IPS-NIHi11 (cell line): ENCODE measurements at places on chromosomes 3 and 15.

GRCh38 chr3:120033596-120033995, 60.7 kb downstream of the GSK3B start:
- DNase-seq, result no peak

- DNase-seq, result no peak
These were observed 472.8 kb downstream of the ZIC1 start for GRCh38 chr3:147881933-147882332.

DNA sequence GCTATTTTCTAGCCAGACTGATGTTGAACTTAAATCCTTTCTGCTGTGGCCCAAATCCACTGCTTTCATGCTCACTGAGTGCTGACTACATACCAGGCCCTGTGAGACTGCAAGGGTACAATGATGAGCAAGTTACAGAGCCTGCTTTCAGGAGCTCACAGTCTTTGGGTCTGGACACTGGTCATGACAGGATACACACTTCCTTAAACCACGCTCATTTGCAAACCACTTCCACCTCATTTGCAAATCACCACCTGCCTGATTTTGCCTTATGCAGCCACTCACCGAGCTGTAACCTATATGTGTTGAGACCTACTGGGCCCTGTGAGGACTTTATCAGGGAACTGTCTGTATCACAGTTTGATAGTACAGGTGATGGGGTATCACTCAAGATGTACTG, 50.2 kb upstream of the LRRC58 start:
- no peak for DNase-seq

- DNase-seq, result no peak
These were observed 240.8 kb downstream of the NFKBIZ start for GRCh38 chr3:102089904-102090720.

DNA sequence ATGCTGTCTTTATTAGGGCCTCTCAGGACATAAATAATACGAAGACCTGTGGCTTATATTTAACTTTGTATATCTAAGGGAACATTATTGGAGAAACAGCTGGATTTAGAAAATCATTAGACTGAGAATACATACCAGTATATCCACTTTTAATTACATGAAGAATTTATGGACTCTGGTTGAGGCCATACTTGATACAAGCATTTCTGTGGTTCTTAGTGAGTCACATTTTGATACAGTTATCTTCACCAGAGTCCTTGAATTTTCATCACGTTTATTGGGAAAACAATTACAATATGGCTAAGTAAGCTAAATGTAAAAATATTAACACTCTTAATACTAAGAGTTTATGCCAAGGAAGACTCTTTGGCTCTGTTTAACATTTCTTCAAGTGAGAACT, 9.9 kb downstream of the KIF23 start:
- no peak for DNase-seq

DNA sequence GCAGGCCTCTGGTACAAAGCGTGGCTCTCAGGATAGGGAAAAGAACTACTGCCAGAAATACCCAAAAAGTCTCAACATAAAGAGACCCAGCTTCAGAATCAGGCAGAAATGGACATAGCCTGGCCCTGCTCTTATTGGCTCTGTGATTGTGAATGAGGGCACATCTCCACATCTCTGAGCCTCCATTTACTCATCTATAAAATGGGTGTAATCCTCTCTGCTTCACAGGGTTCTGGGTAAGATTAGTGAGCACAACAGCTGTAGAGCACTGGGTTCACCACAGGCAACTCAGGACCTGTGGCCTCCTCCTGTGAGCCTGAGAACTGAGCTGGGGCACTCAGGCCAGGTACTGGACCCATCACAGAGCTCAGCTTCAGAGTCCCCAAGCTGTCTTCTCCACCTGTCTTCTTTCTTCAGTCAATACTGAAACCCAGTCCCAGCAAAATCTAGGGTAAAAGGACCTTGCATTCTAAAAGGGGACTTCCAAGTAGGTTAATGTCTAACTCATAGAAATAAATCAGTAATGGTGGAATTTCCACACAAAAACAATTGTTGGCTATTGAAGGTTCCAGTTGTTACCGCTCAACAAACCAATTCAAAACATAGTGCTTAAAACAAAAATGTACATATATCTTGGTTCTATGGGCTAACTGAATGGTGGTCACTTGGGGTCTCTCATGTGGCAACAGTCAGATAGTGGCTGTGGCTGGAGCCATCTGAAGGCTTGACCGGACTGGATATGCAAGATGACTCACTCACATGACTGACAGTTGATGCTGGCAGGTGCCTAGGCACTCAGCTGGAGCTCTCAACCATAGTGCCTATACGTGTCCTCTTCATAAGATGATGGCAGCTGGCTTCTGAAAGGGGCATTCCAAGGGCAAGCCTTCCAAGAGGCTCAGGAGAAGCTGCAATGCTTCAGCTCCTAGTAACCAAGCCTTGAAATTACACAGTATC, 47.3 kb downstream of the TRIM42 start:
- DNase-seq, result no peak

DNA sequence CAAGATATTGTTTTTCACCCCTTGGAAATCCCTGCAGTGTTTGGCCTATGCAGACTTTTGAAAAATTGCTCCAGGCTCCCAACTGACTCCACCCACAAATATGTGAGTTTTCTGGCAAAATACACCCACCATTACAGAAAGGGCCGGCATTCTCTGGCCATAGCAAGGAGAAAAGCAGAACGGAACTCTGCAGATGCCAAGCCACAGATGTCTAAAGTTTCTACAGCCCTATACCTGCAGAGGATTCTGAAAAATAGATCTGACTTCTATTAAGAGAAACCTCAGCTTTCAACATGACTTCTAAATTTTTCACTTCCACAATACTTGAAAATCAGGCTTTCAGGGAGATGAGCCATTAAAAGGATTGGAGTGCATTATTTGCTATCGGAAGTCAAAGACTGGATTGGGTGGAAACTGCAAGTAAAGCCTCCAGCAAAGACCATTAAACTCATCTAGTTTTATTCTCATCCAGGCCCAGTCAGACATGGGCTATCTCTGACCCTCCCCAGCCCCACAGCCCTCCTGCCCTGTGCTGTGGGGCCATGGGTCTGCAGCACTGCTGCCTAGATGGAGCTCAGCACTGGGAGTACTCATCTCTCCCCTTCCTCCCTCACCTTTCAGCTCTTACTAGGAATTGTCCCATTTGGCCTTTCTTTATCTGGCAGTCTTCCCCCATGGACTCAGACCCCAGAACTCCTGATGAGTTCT, 243.1 kb upstream of the GOLGA6L4 start:
- no peak for DNase-seq

GRCh38 chr15:79602180-79602579, 170.0 kb downstream of the MINAR1 start:
- no peak for DNase-seq

DNA sequence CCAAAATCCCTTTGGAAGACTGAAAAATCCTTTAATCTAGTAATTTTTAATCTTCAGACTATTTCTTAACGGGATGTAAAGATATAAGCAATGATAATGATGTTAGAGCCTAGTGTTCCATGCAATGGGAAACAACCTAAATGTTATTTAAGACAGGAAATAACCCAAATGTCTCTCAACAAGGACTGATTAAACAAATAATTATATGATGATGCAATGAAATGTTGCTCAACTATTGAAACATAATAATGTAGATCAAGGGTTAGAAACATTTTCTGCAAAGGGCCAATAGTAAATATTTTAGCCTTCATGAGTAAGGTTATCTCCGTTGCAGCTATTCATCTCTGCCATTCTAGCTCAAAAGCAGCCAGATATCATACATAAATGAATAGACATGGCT, 275.4 kb downstream of the NEK10 start:
- DNase-seq, result no peak

DNA sequence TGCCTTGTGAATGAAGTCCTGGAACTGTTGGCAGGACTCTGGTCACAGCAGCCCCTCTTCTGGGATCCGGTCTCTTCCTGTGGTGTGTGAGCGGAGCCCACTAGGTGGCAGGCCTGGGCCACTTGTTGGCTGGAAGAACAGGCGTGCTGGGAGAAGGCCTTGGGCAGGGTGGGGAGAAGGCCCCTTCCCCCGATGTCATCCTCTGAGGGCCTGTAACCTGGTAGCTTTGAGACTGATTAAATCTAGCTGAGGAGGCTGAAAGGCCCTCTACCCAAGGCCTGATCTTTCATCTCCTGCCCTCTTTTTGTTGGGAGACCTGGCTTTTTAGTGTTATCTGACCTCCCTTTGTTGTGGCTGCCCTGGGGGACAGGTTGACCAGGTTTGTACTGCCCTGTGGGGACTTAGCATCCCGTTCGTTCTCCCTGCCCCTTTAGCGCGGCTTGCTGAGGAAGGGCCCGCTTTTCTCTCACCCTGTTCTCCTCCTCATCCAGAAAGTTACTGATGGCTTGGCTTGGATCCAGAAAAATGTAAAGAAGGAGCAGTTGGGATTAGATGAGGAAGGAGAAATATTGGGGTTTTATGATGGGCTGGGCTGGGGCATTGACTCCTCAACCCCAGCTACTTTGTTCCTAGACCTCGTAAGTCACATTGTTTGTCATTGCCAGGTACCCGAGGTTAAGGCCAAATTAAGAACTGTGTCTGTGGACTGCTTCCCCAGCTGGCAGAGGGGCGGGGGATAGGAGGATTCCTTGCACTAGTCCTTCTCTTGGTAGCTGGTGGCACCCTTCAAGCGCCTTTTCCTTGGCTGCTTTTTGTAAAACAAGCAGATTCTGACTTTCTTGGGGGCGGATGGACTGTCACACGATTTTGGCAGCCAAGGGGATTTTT, 48.5 kb downstream of the CHCHD6 start:
- peak; percentile 83 for DNase-seq

- DNase-seq, result no peak
These were observed 195.1 kb downstream of the NTRK3 start for GRCh38 chr15:88061452-88061851.

DNA sequence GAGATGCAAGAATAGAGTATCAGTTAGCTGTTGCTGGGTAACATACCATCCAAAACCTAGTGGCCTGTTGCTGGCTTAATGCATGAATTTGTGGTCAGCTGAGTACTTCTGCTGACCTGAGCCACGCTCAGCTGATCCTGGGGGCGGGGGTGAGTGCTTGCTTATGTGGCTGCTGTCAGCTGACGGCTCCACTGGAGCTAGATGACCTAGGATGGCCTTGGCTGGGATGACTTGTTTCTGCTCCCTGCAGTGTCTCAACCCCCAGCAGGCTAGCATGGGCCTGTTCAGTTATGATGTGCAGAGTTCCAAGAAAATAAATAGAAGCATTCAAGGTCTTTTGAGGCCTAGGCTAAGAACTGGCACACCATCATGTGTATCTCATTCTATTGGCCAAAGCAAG, 63.9 kb downstream of the FBLN2 start:
- no peak for DNase-seq

- DNase-seq, result no peak
These were observed 66.4 kb downstream of the XXYLT1 start for GRCh38 chr3:195204360-195205163.

GRCh38 chr15:74367296-74367854, at the start of gene CYP11A1:
Gene CYP11A1, minus strand, starts transcription at chr15:74367646. Its CDS starts 61 bp downstream, at chr15:74367585.
- DNase-seq, result no peak

DNA sequence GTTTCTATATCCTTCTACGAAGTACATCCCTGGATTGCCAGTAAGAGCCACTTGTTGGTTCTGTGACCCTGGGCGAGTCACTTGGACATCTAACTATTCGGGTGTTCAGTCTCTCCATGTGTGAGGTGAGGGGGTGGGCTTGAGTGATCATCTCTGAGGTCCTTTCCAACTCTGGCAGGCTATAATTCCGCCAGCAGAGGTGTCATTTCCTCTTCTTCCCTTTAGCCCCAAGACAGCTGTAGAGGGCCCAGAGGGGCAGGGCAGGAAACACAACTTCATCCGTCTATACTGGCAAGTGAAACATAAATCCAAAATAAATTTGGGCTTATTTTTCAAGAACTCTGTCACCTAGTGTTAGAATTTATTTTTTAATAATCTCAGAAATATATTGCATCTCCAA, 38.1 kb downstream of the C2CD4A start:
- no peak for DNase-seq

DNA sequence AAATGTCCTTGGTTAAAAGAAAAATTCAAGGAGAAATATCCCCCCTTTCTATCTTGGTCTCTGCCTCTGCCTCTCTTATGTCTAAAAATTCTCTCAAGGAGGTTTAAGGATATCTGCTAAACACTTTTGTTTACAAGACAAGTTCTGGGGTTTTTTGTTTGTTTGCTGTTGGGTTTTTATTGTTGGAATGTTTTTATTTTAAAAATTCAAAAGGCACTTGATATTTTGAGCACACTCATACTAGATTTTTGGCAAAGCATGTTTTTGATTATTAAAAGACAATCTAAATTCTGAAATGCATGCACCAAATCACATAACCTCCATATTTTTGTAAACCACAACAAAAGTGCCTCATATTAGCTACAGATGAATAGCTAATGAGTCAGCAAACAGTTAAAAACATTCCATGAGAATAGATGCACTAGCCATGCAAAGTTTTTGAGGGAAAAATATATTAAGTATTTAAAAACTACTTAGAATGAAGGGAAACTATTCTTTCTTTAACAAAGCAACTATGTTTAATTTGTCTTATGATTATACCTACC, 84.6 kb downstream of the ZBTB20 start:
- no peak for DNase-seq

DNA sequence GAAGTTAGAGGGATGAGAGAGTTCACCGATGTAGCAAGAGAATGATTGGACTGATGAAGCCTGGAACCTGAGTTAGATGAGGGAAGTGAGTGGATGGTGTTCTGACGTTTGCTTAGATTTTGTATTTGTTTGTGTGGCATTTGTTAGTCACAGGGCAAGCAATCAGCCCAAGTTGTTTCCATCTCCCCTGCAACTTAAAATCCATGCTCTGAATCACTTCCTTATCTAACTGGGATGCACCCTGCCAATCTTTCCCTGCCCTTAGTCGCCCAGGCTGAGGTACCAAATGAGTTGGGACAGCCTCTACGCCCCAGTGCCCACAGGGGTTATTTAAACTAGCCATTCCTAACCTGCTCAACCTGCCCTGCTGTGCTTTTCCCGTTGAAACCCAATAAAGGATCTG, 12.6 kb downstream of the PAQR5 start:
- DNase-seq, result no peak

- DNase-seq, result no peak
These were observed 4.6 kb downstream of the FSIP1 start for GRCh38 chr15:39778021-39778420.

- peak; percentile 54 for DNase-seq
These were observed 21.9 kb downstream of the ABTB1 start for GRCh38 chr3:127694467-127695215.

DNA sequence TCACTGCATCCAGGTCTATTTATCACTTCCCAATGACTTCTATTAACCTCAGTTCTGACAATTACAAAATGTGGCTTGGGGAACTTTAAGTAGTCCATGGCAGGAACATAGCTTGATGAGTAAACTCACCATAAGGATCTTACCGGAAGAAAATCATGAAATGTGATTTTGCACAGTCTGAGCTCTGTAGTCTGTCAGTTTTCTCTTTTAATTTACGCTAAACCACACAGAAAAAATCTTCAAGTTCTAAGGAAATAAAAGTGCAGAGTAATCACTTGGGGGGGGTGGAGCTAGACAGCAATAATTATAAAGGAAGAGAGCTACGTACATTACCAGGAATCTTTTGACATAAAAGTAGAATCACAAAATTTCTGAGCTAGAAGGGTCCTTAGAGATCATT, 9.2 kb downstream of the TBC1D5 start:
- no peak for DNase-seq

DNA sequence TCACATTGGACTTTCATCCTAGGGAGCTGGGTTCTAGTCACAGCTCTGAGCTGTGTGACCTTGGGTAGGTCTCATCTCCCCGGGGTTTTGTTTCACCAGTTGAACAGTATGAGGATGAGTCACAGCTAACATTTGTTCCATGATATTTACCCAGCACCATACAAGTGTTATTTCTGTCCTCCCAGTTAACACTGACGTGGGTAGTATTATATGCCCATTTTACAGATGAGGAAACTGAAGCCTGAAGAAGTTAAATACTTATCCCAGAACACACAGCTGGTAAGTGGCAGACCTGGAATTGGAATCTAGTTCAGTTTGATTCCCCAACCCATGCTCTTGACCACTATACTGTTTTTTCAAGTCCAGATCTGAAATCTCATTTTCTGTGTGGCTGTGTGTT, 908 bp upstream of the RARB start:
- no peak for DNase-seq
